LHCN-M2 (cell line): ENCODE measurements at places on chromosomes 1 and 21. TPM values are rescaled to one million over a fixed set of nuclear protein-coding genes. Genes with fewer than 3 reads are reported as not detected.
A peak's percentile ranks its signal among the peaks of the same experiment; 100 is the strongest.

DNA sequence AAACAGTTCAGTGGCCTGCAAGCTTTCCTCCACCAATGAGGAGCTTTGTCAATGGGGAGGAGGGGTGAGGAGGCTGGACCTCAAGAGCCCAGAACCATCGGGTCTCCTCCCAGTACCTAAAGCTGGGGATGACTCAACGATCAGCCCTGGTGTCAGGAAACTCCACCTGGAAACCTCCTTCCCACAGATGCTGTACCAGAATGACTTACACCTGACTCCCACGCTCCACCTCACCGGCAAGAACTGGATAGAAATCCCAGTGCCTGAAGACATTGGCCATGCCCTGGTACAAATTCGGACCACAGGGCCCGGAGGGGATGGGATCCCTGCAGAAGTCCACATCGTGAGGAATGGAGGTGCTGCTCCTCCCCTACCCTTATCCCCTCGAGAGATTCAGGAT lies 11.4 kb downstream of the TMEM81 start:
- no peak for DNase-seq

The PTGFR gene
- total RNA-seq = 26.5 and 32.8 TPM in 2 replicates

The CYYR1 gene
- 0.71 and 0.92 TPM in 2 replicates for total RNA-seq

The GPA33 gene
- not detected in 2 replicates for total RNA-seq

DNA sequence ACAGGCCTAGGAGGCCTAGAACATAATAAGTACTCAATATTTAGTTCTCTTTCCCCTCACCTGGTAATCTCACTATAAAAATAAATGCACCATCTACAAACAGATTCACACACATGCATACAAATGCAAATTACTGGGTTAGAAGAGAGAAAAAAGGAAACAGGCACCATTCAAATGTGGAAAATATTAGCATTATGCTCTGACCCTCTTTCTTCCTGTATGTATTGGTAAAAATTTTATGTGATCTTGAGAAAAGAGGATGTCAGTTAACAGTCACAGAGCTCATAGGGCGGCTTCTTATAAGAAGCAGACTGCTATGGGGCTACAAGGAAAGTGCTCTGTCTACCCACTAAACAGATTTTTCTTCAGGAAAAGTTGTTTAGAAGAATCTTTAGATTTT lies 565.4 kb downstream of the LMO4 start:
- DNase-seq = no peak

The C1orf87 gene
- not detected in 2 replicates for total RNA-seq

DNA sequence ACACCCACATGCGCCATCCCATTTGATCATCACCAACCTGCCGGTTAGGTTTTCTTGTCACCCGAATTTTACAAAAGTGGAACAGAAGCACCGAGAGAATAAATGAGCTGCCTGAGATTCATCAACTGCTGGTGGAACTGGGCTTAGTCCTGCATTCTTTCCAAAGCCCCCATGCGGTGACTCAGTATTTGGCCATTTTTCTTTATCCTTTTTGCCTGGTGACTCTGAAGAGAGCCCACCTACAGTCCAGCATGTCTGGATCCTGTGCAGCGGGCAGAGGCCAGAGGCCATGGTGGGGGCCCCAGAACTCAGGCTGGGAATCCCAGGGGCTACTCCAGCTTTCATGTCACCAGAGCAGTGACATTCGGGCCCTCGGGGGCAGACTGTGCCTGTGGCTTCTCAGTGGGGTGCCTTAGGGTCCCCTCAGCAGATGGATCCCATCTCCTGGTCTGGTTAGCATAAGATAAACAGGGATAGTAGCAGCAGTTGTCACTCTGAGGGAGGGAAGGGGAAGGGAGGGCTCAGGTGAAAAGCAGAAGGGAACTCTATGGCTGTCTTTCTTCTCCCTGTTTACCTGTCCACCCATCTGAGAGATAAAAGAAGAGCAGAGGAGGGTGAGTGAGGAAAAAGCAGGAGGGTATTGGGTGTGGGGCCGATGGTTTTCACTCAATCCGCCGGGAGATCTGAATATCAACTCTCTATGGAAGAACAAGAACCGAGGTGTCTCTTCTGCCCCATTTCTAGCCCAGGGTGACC lies 63.2 kb downstream of the KIF26B start:
- no peak for DNase-seq

The NBPF6 gene
- total RNA-seq = not detected in 2 replicates

DNA sequence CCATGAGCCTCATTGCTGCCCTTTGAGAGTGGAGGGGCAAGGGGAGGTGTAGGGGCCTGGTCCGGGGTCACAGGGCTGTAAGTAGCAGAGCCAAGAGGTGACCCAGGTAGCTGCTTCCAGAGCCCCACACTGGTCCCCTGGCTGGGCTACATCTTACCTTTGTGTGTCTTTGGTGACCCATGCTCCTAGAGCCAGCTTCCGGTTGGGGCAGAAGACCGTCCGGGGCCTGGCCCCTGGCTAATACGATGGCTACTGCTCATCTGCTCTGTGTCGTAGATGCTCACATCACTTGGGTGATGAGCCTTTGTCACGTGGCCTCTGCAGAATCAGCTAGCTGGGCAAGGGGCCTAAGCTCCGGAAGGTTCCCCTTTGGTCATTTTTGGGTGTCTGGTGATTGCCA lies 20.6 kb downstream of the ABCG1 start:
- DNase-seq = no peak

DNA sequence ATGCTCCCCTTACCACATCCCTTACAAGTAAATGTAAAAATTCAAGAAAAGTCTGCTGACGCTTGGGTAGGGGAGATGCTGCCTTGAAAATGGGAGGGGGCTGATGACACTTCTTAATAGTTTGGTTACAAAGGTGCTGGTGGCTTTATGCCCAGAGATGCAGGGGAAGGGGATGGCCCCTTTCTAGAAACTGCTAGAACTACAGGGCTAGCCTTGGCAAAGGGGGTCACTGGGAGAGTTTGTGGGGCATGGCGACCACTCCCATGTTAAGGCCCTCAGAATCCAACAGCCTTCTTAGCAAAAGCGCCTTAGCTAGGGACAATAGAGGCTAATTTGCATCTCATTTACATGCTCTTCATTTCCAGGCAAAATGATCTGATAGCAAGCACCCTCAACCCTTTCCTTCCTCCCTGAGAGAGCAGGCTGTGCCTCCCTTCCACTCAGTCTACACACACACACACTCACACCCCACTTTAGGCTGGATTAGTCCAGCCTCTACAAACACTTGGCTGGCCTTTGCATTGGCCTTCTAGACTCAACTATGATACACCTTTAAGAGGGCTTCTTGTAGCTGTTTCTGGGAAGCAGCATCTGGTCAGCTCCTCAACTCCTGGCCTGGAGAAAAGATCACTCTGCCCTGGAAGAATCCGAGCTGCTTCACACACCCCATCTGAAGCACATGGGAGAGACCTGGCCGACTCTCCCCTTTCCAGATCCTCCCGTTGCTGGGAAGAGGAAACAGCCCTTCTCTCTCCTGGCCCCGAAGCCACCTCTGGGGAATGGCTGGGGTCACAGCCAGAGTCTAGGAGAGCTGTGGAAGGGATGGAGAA lies 1.7 kb downstream of the SEMA6C start:
- peak; percentile 10 for DNase-seq

The C1orf50 gene
- 4.2 and 7.6 TPM in 2 replicates for total RNA-seq

- DNase-seq = no peak
Measured at GRCh38 chr1:94205639-94206038, 31.7 kb downstream of the ARHGAP29 start.

DNA sequence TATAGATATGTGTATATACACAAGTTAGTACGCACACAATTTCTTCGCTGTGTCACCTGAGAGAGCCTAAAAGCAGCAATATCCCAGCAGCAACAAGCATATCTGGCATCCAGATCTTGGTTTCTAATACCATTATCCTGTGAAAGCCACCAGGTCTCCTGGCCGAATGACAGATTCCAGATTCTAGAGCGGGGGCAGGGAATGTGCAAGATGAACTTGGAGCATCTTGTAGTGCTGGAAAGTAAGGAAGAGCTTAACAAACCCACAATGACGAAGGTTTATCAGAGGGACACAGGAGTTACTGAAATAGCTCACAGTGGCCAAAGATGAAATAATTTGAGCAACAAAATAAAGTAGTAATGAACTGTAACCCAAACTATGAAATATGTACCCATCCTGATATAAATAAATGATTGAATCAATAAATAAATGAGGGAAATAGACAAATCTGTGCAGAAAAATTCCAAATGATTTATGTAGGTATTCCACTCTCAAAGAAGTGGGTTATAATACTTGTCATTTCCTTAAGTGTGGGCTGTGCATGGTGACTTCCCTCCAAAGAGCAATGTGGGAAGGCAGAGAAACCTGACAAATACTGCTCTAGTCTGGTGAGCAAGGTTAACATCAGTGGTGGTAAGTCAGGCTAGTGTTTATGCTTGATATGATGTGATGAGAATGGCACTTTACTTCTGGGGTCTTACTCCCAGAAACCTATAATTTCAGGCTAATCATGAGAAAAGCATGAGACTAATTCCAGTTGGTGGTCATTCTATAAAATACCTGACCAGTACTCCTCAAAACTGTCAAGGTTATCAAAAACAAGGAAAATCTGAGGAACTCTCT lies 67.9 kb downstream of the LRRC8D start:
- DNase-seq = no peak

DNA sequence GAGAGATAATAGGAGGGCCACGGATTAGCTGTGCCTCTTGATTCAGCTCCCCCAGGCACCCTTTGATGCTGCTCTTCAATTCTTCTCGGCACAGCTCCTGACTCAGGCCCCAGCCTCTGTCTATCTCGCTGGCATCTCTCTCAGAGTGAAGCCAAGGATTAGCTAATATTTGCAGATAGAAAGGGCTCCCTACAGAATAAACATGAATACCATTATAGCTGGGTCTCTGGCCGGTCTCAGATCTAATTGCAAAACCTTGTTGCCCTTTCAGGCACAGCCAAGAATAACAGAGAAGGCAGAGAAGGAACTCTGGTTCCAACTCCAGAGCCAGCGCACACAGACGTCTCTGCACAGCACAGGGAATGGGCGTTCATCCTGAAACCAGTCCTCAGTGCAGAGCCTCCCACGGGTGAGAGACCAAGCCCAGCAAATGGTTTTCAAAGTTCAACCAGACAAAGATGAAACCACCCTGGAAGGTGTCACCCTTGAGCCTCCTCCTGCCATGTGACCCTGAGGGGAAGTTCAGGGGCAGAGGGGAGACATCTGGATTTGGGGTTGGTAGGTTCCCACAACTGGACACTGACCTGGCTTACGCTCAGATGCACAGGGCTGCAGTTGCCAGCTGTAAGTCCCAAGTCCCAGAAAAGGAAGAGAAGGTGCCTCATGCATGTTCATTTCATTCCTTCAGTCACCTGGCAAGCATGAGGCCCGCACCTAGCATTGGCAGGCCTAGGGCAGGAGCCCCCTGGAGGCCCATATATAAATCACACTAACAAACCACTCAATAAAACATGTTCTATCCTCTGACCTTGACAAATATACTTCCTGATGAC lies 394.0 kb downstream of the NPHP4 start:
- DNase-seq = no peak

The SLAMF1 gene
- 0.38 TPM in 1 of 2 replicates, not detected in the other for total RNA-seq

DNA sequence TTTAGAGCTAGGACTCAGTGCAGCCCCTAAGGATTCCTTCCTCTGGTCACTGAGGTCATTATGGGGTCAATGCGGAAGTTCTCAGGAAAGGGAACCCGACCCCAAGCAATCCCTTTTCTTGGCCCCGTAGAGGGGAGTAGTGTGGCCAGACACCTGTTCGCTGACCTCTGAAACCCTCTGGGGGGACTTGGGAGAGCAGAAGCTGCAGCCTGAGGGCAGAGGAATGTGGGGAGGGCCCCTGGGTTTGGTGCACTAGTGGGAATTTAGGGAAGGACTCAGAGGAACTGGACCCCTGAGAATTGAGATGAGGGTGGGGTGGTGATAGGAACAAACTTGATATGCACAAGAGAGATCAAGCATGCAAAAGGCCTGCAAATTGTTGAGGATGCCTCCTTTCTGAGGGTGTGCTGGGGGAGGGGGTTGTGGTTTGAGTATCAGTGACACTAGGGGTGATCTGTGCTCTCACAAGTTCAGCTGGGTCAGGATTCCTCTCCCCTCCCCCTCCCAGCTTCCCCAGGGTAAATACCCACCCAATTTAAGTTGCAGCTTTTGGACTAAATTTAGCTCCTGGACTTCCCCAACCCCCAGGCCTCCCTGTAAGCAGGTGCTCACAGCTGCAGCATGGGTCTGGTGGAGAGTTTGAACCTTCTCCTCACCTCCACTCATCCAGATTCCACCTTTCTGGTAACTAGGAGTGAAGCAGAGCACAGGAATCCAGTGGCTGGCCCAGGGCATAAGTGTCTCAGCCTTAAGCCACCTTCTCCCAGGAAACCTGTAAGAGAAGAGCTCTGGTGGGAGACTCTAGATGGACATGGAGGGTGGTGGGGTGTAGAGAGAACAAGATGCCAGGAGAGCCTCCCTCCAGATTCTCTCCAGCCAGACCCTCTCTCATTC lies 13.5 kb downstream of the ADAMTSL4 start:
- peak; percentile 67 for DNase-seq

DNA sequence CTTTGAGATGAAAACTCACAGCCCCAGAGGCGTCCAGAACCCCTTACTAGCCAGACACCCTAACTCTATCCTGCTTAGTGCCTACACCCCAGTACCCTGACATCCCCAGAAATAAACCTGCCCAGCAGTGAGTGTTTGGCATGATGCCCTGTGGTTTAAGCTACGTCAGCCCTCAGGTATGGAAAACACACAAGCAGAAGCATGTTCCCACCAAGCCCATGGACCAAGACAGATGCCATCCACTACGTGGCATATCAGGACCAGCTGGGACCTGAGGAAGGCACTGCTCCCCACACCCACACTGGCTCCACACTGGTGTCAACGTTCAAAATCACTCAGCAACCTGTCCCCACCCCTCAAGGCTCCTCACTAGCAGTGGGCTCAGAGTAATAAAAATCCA lies 116.4 kb downstream of the SYT2 start:
- DNase-seq = no peak

The TTF2 gene
- total RNA-seq = 22.8 and 26.2 TPM in 2 replicates

- no peak for DNase-seq
Measured at GRCh38 chr1:108050158-108050557, 85.2 kb upstream of the VAV3 start.

The RGS13 gene
- not detected in 2 replicates for total RNA-seq

GRCh38 chr21:26057477-26058170 lies 112.9 kb downstream of the APP start:
- no peak for DNase-seq

The AURKAIP1 gene
- total RNA-seq = 226 and 234 TPM in 2 replicates

GRCh38 chr21:39956586-39956985 lies 89.3 kb downstream of the PCP4 start:
- DNase-seq = no peak

The GPATCH2 gene
- total RNA-seq = 12.4 and 15.5 TPM in 2 replicates

- no peak for DNase-seq
Measured at GRCh38 chr1:161054805-161055204, 9.0 kb upstream of the USF1 start.

The ID3 gene
- 335 and 553 TPM in 2 replicates for total RNA-seq

- no peak for DNase-seq
Measured at GRCh38 chr1:45152126-45152525, 54.3 kb downstream of the ZSWIM5 start.
